ENCODE measurements at places on chromosomes 7 and 10.

DNA sequence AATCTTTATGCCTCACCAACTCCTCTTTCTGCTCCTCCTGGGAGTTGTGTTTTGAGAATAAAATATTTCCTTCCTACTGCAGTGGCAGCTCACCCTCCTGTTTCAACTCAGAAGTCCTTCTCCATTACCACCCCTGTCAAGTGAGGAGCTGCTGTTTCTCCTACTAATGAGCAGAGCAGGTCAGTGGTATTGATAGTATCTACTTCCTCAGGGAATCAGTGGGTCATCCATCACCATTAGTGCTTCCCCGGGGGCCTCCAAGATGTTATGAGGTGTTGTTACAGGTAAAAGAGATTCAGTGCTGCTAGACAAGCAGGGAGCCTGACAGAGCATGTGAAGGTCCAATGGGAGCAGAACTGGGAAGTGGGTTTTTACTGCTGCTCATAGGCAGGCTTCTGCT lies 795.2 kb downstream of the REEP3 start:
- no peak for DNase-seq

- DNase-seq = no peak
Measured at GRCh38 chr7:169276-170172, 22.8 kb upstream of the FAM20C start.

DNA sequence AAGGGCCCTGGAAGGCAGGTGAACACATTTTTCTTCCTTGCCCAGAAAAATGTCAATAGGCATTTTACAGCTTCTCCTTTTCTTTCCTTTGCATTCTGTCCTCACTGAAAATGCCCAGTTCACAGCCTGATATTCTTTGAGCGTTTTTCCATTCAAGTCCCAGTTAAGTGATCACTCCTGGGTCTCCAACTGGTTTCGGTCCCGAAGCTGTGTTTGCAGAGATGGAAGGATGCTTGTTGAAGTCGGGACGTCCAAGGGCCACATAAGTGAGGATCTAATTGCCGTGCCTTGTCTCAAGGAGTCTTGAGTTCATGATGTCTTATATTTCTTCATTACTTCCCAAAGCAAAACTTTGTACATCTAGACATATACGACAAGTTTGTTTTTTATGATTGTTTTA lies 208.7 kb upstream of the PRKCQ start:
- no peak for DNase-seq

- DNase-seq = no peak
Measured at GRCh38 chr10:88245974-88246511, 337.1 kb downstream of the RNLS start.

GRCh38 chr7:50718876-50719275 lies 63.8 kb downstream of the GRB10 start:
- no peak for DNase-seq

DNA sequence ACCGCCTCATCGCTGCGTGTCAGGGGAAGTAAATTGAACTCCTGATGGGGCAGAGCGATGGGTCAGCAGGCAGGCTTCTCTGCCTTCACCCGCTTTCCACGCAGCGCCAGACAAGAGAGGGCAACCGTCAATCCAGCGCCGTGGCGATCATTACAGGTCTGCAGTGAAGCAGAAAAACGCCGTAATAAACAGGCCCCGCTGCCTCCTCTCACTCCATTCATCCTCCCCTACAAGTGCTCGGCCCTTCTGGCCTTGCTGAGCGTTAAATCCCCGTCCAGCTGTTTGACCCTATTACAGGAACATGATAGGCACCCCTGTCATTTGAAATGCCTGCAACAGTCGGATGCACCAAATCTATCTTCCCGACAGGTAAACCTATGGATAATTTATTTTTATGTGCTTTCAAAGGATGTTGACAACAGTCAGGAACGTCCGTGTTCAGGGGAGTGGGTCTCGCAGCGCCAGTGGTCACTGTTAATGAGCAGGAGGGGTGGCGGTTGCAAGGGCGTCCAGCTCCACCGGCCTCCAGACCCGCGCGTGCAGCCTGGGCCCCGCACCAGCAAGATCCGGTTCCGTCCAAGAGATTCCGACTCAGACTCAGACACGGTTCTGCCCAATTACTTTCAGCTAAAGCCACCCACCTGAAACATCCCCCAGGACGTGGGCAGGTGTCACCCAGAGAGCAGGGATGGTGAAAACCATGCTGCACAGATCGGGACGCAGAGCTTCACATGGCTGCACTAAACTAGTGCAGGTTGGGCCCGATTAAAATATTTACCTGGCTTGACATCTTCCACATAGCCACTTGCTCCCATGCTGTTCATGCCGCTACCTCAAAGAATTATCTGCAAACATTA lies 508.0 kb upstream of the MGMT start:
- DNase-seq = no peak

- DNase-seq = no peak
Measured at GRCh38 chr10:35574924-35575352, 30.2 kb upstream of the GJD4 start.

DNA sequence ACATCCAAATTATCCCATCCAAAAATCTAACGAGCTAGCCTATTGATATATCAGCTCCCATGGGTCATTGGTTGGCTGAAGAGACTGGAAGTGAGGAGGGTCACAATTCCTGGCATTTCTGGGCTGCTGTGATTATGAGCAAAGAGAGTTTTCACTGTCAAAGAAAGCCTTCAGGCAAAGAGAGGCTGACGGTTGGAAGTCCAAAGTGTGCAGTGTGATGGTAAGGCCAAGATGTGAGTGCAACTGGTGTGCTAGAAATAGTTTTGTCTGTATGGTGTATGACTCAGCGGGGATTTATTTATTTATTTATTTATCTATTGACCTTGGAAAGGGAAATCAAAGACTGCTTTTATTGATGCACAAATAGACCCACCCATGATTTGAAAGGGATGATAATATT lies 75.0 kb downstream of the AASS start:
- DNase-seq = no peak

GRCh38 chr7:94658826-94659225 lies 2.9 kb upstream of the SGCE start:
- DNase-seq = no peak

DNA sequence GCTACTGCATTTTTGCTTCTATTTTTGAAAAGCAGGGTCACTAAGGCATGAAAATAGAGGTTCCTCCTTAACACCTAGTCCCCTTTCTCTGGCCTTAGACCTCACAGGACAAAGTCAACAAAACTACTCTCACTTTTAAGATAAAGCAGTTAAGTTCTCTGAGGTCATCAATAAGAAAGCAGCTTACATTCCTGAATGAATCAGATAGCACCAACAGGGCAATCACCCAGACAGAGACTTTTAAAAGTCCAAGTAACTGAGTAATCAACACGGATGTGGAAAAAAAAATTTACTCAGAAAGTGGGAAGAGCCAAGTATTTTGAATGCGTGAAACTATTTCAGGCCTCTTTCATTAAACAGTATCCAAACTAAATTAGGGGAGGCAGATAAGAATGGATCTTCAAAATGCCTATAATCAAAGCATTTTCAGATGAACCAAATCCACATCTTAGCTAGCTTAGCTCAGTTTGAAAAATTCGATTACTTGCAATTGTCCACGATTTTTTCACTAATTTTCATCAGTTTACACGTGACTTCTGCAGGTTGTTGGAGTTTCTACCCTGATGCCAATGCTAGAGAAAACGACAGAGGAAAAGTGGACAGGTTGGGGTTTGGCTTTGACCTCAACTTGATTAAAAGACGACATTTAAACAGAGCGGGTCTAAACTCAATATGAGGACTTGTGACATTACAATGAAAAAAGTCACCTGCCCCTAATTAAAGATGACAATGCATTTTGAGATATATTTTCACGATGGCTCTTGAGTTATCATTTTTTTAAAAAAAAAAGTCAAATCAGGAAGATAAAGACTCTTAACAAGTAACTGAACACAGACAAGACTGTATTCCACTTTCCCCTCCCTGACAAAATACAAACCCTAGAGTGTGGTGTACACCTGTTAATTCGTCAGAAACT lies 1.6 kb downstream of the BEND7 start:
- no peak for DNase-seq

DNA sequence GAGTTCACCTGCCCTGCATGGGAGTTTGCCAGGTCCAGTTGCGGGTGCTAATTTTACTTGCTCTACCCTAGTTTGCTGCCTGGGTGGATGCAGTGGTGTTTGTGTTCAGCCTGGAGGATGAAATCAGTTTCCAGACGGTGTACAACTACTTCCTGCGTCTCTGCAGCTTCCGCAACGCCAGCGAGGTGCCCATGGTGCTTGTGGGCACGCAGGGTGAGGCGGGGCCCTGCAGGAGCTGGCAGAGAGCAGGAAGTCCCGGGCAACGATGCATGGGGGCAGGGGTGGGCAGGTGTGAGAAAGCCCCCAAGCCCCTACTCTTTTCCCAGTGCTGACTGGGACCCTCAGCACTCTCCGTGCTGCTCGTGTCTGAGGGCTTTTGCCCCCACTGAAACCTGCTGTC lies 31.3 kb downstream of the AGAP3 start:
- no peak for DNase-seq

- no peak for DNase-seq
Measured at GRCh38 chr7:139679731-139680594, 97.8 kb downstream of the HIPK2 start.

GRCh38 chr10:109418795-109419194 lies 504.5 kb downstream of the XPNPEP1 start:
- DNase-seq = no peak

- no peak for DNase-seq
Measured at GRCh38 chr7:140592964-140593671, 47.5 kb downstream of the DENND2A start.

- DNase-seq = no peak
Measured at GRCh38 chr7:107711301-107711700, 32.6 kb upstream of the CBLL1 start.

DNA sequence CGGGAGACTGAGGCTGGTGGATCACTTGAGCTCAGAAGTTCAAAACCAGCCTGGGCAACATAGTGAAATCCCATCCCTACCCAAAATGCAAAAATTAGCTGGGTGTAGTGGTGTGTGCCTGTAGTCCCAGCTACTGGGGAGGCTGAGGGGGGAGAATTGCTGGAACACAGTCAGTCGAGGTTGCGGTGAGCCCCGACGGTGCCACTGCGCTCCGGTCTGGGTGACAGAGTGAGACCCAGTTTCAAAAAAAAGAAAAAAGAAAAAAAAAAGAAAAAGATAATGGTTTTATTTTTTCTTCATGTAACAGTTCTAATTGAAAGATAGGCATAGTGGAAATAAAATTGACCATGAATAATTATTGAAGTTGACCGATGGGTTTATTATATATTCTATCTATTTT lies 99.9 kb downstream of the SUGCT start:
- DNase-seq = no peak

- DNase-seq = no peak
Measured at GRCh38 chr10:129808092-129808983, 155.7 kb downstream of the EBF3 start.

- DNase-seq = no peak
Measured at GRCh38 chr10:42943025-42943818, 133.6 kb upstream of the RET start.

DNA sequence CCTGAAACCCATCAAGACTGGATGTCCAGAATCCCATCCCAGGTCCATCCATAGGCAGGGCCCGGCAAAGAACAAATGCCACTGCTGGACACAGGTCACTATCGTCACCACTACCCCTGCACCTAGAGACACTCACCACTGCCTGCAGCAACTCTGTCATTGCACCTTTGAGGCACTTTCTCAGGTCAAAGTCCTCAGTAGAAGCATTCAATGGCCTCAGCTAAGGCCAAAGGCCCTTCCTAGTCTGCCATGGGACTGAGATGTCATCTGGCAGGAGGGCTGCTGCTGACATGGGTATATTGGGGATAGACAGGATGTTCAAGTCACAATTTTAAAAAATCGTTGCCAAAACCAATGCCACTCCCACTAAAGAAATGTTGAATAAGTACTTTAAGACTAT lies 58.7 kb downstream of the GPAM start:
- no peak for DNase-seq

DNA sequence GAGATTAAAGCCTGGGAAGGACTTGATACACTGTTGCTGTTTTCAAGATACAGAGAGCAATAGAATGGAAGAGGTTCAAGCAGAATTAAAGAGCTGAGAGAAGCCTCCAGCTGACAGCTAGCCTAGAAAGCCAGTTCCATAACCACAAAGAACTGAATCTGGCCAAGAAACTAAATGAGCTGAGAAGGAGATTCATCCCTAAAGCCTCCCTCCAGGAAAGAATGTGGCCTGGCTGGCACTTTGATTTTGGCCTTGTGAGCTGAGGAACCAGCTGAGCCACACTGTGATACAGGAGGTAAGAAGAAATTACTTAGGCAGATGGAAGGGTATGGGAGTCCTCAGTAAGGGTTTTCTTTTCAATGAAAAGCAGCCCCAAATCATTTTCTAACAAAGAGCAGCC lies 324.1 kb downstream of the PHF14 start:
- no peak for DNase-seq

DNA sequence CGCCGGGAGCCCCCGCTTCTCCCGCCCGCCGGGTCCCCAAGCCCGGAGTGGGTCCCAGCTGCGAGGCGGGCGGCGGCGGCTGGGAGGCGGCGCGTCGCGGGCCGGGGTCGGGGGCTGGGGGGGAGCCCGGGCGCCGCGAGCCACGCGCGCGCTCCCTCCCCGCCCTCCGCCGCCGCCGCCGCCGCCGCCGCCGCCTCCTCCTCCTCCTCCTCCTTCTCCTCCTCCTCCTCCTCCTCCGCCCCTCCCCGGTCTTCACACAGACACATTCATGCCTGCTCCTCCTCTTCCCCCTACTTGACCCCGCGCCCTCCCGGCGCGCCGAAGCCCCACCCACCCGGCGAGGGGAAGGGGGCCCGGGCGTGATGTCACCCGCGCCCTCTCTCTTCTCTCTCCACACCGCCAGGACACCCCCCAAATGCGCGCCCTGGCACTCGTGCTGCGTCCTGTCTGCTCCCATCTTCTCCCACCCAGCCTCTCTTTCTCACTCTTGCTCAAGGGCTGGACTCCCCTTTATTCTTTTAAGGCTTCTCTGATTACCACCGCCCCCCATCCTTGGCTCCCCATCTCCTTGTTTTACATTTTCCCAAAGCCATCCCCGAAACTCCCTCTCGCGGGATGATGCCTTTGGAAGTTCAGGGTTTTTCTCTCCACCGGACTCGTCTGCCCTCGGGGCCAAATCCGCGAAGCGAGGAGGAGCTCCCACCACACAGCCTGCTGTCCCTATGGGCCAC lies 967 bp upstream of the GLI3 start:
- no peak for DNase-seq

DNA sequence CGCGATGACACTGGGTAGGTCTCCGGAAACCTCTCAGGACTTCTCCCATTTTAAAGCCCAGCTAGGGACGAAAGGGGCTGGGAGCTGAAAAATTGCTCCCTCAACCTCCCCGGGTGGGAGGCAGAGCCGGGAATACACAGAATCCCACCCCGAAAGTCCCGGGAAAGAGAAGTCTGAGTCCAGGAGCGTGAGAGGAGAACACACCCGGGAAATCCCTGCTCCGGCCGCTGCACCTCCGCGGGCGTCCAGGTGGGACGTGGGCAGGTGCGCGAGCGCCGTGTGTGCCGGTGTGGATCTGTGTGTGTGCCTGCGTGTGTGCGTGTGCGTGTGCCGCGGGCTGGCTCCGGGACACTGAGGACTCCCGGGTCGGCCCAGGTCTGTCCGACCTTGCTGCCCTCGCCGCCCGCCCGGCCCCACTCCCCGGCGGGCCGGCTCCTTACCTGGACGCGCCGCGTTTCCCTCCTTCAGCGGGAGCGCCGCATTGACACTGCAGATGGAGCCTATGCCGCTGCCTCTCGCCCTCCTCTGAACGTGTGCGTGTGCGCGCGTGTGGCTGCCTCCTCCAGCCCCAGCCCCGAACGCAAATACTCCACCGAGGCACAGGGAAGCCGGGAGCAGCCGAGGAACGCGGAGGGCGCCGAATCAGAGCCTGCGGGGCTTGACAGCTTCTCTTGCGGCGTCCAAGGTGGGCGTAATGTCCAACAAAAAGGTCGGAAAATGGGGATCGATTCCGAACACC lies at the start of gene PLXNA4:
Gene PLXNA4 (minus strand): TSS at position 489 of the 739 bp plus-strand sequence. CDS start 67,777 bp downstream, outside the sequence.
- DNase-seq = no peak
